ENCODE measurements at places on chromosomes 2 and 18.

- no peak for DNase-seq
- H3K4me1 ChIP-seq: 0 out of 2 replicates have a peak, but pooled peaks cover 2% of the 10 kb centered on the region
- no peaks in the 10 kb centered on the region for H3K36me3 ChIP-seq
- no peaks in the 10 kb centered on the region for H3K27me3 ChIP-seq
Measured at GRCh38 chr2:159053161-159054031, 85.0 kb downstream of the TANC1 start.

GRCh38 chr2:199148076-199148845 lies 309.5 kb downstream of the SATB2 start:
- no peak overlapping the region for H3K4me3 ChIP-seq
- H3K4me1 ChIP-seq: no peaks in the 10 kb centered on the region
- H3K27me3 ChIP-seq: no peaks in the 10 kb centered on the region
- H3K27ac ChIP-seq: no peak overlapping the region
- H3K36me3 ChIP-seq: no peaks in the 10 kb centered on the region

- H3K27ac ChIP-seq: no peak overlapping the region
- no peaks in the 10 kb centered on the region for H3K36me3 ChIP-seq
- no peaks in the 10 kb centered on the region for H3K27me3 ChIP-seq
Measured at GRCh38 chr18:23967321-23968089, 47.0 kb upstream of the TTC39C start.

DNA sequence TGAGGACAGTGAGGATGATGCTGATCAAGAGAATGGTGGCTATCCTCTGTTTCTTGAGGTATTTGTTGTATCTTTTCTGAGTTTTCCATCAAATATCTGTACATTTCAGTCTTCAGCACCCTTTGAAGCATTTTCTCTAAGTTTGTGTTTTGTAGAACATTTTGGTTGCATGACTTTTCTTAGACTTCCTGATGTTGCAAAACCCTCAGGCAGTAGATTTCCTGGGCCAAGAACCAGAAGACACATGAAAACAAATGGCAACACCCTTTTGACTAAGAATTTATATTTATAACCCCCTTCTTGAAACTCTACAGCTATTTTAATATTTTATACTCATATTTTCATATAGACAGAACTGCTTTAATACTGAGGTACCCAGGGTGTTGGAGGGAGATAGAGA lies 16.2 kb downstream of the HNMT start:
- no peak overlapping the region for H3K4me3 ChIP-seq
- no peaks in the 10 kb centered on the region for H3K36me3 ChIP-seq
- no peak for DNase-seq
- H3K27ac ChIP-seq: no peak overlapping the region

DNA sequence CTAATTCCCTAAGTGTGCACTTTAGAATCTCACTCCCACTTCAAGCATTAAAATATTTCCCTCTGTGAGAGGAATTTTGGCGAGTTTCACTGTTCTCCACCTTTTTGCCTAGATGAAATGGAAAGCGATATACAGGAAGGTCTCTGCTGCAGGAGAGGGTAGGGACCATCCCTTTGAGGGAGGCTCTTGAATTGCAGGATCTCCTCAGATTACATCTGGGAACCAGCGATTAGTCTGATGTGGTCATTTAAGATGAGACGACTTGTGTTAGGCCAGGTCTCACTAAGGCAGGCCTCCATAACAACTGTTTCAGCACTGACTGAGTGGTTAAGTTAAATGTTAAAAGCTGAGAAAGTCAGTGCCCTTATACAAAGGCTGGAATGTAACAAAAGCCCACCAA lies 74.6 kb downstream of the ARL6IP6 start:
- H3K27ac ChIP-seq: no peak overlapping the region
- H3K4me3 ChIP-seq: no peak overlapping the region
- no peak for DNase-seq
- H3K27me3 ChIP-seq: no peaks in the 10 kb centered on the region
- no peaks in the 10 kb centered on the region for H3K36me3 ChIP-seq

- peaks cover 13% of the 10 kb centered on the region for H3K36me3 ChIP-seq
- H3K27me3 ChIP-seq: no peaks in the 10 kb centered on the region
- no peak for DNase-seq
- no peak overlapping the region for H3K4me3 ChIP-seq
Measured at GRCh38 chr2:209619782-209620181, 151.8 kb upstream of the UNC80 start.

DNA sequence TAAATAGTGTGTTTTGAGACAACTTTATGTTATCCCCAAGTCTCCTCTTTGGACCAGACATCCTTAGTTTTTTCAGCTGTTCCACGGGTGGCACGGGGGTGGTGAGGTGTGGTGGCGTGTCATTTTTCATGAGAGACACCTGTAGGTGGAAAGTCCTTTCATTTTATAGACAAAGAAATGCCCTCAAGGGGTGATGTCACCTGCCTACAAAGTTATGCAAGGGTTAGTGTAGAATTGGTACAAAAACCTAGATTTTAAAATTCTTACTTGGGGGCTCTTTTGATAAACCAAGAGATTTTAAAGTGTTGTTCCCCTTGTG lies 15.3 kb downstream of the CTDP1 start:
- peaks cover 34% of the 10 kb centered on the region for H3K36me3 ChIP-seq
- no peak overlapping the region for H3K27ac ChIP-seq
- DNase-seq: no peak
- H3K27me3 ChIP-seq: no peaks in the 10 kb centered on the region

All from H9 (cell line).